ENCODE measurements at places on chromosomes 1 and 21.

DNA sequence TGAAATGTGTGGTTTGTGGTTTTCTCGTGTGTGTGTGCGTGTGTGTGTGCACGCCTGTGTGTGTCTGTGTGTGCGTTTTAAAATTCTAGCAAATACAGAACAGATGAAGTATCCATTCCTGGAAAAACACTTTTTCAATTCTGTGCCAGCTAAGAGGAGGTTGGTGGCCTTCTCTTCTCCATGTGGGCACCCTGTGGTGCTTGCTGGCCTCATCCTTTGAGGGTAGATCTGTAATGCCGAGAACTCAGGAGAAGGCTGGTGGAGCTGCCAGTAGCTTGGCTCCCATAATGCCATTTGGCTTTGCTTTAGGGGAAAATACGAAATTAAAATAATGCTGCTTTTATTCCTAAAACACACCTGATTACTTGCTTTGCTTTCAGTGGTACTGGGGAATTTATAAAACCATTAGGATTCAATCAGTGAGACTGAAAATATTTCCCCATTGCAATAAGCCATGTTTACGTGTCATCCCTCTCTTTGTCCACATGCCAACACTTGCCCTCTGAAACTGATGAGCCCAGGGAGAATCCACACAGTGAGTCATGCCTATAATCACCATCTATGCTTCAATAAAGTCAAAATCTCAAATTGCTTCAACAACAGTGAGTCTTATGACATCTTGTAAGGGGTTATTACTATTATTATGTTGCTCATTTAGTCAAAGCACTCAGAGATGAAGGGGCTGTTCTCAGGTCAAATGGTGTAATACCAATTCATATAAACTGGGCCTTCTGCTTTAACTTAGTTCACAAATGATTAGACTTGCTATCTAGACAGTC lies 39.2 kb downstream of the ABCA4 start:
- no peak for DNase-seq

DNA sequence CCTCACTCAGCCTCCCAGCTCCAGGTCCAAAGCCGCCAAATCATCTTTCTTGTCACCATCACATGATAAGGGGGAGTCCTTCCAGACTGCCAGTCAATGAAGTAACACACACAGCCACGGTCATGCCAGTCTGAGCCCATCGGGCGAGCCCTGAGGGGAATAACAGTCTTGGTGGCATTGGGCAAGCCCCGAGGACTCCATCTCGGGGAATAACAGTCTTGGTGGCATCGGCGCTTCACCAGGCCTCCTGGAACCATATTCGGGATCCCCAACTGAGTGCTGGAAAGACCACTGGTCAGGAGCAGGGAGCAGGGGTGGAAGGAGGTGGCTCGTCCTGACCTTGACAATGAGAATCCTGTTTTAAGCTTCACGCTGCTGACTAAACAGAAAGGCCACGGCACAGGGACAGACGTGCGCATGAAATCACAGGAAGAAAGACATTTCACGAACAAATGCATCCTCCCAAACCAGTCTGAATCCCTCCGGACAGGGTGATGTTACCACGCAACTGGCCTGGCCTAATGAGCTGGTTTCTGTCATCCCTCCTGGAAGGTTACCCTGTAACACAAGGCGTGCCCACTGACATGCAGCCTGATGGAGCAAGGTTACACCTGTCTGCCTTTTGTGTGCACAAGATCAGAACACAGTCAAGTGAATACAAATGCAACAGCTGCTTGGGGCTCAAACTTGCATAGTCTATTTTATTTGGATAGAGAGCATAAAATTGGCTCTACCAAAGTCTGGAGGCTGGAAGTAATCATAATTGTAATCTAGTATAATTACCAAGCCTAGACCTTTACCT lies 517.4 kb downstream of the KIF26B start:
- DNase-seq, result no peak

GRCh38 chr1:43789604-43790550 lies 82.5 kb downstream of the ST3GAL3 start:
- DNase-seq, result no peak

DNA sequence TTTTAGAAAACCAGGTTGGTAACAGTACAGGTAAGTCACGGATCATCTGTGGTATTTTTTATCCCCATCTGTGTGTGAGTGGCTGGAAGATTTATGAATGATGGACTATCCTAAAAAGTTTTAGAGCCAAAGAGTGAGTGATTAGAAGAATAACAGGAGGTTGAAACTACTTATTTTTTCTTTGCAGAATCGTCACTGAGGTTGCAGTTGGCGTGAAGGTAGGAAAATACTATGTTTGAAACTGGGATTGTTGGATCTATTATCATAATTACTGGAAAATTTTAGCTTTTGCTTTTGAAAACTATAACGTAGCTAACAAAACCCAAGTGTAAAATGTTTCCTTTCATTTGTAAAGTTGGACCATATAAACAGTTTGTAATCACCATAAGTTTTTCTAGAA lies 1.8 kb downstream of the PTBP2 start:
- DNase-seq, result no peak

GRCh38 chr1:154176337-154176736 lies 15.6 kb downstream of the TPM3 start:
- no peak for DNase-seq

GRCh38 chr1:172990598-172991215 lies 60.0 kb downstream of the TNFSF18 start:
- DNase-seq, result no peak

DNA sequence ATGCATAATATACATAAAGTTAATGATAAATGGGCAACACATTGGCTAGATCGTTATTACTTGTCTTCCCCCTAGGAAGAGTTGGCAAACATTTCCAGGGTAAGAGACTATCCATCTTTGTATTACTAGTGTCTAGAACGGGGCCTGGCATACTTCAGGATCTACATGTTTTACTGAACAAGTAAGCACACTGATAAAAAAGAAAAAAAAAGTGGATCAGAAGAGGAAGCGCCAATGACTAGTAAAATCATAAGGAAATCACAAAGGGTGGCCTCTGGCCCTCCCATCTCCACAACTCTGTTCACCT lies 482 bp downstream of the TM2D1 start:
- DNase-seq, result no peak

DNA sequence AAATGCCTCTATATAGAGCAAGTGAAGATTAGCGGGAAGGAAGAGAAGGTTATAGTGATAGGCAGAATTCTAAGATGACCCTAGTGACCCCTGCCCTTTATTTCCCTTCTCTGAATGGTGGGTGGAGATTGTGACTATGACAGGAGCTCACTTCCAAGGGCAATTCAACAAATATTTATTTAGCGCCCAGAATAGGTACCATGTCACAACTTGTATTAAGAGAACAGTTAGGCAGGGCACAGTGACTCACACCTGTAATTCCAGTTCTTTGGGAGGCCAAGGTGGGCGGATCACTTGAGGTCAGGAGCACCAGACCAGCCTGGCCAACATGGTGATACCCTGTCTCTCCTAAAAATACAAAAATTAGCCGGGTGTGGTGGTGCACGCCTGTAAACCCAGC lies 236.0 kb upstream of the POGK start:
- no peak for DNase-seq

GRCh38 chr21:44615911-44616590 lies 4.2 kb downstream of the KRTAP10-8 start:
- no peak for DNase-seq

- no peak for DNase-seq
Observed at GRCh38 chr1:33706634-33707255, 157.1 kb upstream of the HMGB4 start.

Data from activated T-cell treated with anti-CD3 and anti-CD28 coated beads for 1 hour (primary cell).